ENCODE measurements at places on chromosomes 7 and 10.
A peak's percentile ranks its signal among the peaks of the same experiment; 100 is the strongest.

DNA sequence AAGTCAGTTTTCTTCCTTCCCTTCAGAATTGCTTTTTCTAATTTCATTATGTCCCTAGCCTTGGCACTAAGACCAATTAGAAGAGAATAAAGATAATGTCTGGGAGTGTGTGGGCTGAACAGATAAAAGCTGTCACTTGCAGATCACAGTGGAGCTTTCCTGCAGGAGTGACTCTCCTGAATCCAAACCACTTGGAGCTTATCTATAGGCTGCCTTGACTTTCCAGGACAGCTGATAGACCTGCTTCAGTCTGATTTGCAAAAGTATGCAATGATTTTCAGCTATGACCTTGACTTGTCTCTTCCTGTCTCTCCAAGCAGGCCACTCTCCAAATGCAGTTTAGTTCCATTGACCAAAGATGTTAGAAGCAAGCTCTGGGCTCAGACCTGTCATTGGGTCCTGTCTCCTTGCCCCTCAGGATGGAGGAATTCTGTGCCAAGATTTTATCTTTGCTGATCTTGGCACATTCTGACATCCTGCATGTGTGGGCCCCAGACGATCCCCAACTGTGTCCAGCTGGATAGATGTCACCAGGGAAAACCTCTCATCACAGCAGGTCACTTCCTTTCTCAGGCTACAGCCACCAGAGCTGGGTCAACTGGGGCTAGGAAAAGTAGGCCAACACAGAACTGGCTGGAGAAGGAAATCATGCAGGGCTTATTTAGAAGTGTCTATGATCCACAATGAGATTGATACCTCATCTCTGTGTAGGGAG lies 120.9 kb upstream of the ZNF438 start:
- no peak for DNase-seq

GRCh38 chr10:91339729-91340128 lies 70.4 kb upstream of the HECTD2 start:
- no peak for DNase-seq

- peak; percentile 31 for DNase-seq
Measured at GRCh38 chr7:2321020-2321419, 6.8 kb upstream of the SNX8 start.

- DNase-seq, result no peak
Measured at GRCh38 chr10:124266468-124267230, 152.1 kb downstream of the OAT start.

DNA sequence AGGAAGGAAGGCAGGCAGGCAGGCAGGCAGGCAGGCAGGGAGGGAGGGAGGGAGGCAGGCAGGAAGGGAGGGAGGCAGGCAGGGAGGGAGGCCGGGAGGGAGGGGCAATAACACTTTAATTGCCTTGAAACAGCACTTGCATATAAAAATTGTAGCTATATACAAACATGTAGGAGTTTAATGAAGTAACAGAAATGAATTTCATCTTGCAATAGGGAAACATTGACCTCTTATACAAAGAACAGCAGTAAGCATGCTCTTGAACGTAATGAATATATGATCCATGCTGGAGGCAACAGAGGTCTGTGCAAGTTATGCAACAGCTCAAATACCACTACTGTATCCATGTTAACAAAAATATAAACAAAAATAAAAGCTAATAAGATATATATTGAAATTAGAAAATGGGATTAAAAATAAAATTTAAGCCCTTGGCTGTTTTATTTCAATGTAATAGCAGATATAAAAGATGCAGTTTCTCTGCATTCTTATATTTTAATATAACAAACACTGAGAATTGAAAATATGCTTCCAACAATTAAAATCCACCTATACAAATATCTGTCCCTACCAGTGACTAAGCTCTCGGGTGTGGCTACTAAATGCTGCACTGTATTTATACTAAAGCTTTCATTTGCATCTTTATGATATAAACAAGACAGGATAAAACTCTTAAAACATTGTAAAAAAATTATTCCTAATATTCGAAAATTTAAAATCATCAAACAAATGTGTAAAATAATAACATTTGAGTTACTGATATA lies 50.3 kb downstream of the CACNA2D1 start:
- DNase-seq, result no peak

GRCh38 chr7:45978731-45979211 lies 57.7 kb upstream of the IGFBP3 start:
- no peak for DNase-seq

DNA sequence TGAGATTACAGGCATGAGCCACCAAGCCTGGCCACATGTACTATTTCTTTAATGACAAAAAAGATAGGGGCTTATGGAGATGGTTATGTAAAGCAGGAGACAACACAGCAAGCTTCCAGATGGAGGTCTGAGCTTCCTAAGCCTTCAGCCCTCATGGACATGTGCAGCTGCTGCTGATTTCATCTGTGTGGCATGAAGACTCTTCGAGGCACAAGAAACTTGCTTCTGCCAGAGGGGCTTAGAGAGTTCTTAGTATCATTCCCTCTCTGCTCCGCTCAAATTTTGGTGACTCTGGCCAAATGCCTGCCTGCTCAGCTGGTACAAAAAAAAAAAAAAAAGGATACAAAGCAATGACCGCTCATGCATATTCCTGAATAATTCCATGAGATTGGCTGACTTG lies 552.5 kb downstream of the TYW1 start:
- no peak for DNase-seq

- DNase-seq, result no peak
Measured at GRCh38 chr7:91137153-91137787, 127.0 kb upstream of the FZD1 start.

GRCh38 chr10:73414230-73414945 lies 530 bp upstream of the ANXA7 start:
- no peak for DNase-seq

DNA sequence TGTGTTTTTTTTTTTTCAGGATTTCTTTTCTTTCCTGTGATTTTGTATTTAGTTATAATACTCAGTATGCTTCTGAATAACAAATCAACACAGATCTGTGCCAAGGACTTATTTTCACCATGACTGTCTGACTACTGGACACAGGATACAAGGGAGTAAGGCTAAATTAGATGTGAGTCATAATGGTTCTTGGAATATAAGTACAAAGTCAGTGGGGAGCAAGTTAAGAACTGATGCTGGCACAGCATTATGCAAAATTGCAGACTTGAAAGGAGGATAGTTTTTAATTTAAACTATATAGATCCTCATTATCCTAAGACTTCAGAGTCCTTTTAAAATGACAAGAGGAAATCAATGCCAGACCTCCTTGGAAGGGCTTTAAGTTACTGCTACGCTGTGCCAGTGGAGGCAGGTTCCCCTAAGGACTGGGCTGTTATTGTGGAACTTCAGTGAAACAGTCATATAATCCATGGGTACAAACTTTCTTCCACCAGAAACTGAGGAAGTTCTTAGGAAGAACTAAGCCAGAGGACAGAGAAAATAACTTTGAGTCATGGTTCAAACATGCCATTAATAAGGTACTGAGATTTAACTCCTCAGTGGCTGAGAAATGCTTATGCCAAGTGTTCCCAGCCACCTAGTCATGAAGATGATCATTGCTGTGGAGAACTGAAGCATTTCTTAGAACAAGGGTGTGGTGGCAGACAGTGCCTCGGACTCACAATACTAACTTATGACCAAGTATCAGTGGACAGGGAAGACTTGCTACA lies 531.2 kb downstream of the HTR7 start:
- no peak for DNase-seq

DNA sequence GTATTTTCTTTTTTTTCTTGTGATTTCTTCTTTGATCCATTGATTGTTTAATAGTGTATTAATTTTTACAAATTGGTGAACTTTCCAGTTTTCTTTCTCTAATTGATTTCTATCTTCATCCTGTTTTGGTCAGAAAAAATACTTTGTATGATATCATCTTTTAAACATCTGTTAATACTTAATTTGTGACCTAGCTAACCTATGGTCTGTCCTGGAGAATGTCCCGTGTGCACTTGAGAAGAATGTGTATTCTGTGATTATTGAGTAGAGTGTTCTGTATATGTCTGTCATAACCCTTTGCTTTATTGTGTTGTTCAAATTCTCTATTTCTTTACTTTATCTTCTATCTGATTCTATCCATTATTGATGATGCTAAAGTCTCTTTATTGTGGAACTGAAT lies 65.8 kb upstream of the ZEB1 start:
- no peak for DNase-seq

DNA sequence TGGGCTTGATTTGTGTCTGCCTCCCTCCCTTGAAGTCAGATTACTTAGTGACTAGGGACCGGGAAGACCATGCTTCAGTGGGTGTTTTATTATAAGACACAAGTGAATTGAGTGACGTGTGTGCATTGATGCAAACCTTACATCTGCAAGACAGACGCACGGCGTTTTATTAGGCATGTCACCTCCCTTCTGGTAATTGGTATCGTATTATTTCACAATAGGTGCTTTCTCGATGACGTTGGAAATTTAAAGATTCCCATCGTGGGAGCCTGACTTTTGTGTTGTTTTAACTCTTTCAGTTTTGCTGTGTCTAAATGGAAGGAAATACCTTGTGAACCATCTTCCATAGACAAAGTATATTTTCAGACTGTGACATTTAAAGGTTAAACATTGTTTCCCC lies 132.6 kb downstream of the INSYN2A start:
- DNase-seq, result no peak

DNA sequence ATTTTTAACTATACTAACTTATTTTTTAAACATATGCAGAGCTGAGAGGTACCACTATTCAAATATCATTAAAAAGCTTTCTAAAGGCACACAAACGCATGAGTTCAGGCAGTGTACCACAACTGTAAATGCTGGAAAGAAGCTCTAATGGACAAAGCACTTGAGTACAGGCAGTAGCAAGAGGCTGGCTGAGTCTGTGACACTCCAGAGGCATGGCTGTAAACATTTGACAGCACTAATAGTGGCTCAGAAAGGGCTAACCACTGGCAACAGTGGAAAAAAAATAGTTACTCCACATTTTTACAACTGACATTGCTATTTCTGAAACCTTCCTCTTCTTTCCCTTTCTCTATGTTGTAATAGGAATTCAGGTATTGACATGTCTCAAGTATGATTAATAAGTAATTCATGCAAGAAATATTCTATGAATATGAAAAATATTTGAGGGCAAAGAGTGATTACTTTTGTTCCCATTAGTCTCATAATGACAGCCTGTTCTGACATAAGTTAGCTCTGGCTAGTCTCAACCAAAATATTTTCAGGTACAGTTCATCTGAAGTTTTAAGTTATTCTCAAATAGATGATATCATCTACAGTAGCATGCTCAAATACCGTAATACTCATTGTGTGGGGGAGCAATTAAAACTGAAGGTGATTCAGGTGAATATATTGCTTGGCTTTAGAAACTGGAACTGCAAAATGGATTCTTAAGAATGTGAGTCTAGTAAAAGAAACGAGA lies 324.0 kb upstream of the POT1 start:
- no peak for DNase-seq

GRCh38 chr7:70886547-70886946 lies 245.4 kb upstream of the GALNT17 start:
- no peak for DNase-seq

- DNase-seq, result no peak
Measured at GRCh38 chr7:67842571-67842970, 845.9 kb downstream of the TYW1 start.

DNA sequence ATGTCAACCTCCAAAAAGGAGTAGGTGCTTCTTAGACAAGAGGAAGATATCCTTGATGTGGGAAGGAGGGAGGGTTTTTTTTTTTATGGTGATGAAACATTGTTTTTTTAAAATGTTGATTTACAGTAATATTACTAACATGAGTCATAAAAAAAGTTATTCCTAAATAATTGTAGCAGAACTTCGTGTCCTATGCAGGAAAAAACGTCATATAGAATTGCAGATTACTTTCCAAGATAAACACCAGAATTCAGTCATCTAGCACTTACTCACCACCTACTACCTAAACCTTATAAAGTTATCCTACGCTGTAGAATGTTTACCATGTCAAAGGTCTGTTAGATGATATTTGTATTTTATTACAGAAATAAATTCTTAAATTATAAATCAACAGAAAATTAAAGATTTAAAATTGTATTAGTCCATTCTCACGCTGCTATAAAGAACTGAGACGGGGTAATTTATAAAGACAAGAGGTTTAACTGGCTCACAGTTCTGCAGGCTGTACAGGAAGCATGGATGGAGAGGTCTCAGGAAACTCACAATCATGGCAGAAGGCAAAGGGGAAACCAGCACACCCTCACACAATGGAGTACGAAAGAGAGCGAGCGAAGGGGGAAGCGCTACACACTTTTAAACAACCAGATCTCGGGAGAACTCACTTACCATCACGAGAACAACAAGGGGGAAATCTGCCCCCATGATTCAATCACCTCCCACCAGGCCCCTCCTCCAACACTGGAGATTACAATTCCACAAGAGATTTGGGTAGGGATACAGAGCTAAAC lies 105.2 kb upstream of the NEBL start:
- DNase-seq, result no peak

DNA sequence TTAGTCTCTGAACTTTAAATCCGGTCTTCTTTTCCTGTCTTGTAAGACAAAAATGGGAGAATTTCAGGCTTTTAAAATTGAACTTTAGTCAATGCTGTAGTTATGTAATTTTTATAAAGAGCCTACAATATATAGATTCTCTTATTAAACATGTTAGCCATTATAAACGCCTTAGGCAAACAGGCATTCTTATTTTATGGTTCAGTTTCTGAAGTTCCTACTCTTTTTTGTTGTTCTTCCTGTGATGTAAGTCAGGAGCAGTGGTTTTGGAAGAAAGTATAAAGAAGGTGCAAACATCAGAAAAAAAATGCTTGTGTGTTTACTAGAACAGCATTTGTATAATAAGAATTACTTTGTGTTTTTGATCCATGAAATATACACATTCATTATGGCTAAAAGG lies 41.6 kb downstream of the BICC1 start:
- no peak for DNase-seq

DNA sequence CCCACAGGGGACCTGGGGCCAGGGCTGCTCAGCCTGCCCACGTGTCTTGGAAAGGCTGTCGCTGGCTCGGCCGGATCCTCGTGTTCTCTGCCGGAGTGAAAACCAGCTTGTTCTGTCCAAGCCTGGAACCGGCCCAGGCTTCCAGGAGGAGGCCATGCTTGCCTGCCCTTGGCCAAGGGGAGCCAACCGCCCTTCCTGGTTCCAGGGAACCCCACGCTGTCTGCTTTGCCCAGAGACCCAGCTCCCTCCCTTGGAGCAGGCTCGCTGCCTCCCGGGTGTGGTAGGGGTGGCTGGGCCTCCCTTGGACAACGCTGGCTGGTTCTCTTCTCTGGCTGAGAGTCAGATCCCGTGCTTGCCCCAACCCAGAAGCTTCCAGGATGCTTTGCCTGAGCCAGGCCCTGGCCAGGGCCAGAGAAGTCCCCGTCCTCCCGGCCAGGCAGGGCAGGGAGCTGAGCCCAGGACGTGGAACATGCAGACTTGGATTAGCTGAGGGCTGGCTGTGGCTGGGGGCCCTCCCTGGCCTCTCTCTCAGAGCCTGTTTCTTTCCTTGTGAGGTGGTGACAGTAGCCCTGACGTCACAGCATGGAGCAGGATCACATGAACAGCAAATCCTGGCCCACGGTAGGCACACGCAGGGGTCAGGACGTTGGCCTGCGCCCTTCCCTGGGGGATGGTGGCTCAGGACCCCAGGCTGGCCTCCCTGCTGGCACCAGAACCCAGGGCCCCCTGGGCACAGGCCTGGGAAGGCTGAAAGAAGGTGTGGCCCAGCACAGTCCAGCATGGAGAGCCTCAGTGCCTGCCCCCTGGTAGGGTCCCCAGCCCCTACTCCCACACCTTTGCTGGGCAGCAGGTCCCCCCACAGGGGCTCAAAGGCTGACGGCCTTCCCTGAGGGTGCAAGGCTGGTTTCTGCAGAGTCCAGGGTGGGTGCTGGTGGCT lies 67.5 kb downstream of the PWWP2B start:
- no peak for DNase-seq

GRCh38 chr7:150992833-150993302 lies 2.1 kb downstream of the NOS3 start:
- DNase-seq, result no peak

- no peak for DNase-seq
Measured at GRCh38 chr7:107955394-107955793, 47.6 kb downstream of the LAMB1 start.

Data from D721Med (cell line).